NCI-H526 (cell line): ENCODE measurements at places on chromosomes 5 and 9.

DNA sequence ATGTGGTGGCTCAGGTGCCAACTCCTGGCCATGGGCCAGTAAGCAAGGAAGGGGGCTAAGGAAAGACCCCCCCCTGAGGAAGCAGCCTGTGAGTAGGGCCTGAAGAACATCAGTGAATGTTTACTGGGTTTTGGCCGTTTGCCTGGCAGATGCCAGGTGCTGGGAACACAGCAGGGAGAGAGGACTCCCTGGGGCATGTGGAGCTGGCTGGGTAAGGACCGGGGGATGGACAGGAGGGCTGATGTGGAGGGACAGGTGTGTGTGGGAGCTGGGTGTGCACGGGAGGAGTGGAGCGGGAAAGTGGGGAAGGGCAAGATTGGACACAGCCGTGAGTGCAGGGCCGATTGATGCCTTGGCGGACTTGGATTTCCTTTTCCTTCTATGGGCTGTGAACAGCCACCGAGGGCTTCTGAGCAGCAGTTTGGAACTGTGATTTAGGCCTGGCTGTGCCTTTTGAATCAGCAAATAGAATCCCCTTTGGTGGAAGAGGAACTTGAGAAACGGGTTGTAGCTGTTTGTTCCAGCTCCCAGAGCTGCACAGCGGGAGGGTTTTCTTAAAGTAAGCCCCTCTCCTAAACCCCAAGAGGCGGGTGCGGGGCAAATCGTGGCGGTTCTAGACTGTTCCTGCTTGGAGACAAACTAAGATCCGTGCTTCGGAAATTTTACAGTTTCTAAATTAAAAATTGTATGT is 3.1 kb downstream of the HMCN2 start:
- DNase-seq: no peak

DNA sequence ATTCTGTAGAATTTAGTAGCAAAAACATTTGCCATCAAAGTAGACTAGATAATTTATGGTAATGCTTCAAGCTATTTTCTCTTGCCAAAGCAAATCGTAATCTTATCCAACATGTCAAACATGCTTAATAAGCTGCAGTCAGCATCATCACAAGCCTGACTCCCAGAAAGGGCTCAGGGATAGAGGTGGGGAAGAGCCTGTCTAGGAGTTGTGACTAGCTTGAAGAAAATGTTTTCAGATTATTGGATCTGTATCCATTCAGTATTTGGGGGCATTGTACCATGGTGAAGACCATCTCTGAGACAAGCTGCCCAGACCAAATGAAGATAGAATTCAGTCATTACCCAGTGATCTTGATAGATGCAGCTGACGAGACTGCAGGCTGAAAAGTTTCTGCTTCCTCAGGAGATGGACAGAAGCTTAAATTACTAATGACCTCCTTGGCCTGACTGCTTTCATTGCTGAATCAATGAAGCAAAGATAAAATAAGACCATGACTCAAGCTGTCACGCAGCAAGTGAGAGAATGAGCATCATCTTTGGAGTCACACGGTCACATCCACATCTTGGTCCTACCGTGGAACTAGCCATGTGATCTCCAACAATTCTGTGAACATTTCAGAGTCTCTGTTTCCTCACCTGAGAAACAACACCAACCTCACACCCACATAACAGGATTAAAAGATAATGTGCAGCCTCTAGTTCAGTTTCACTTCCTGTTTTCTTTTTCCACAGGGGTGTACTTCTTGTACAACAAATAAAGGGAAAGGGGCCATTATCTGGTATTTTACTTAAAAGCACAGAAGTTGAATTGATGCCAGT is 9.4 kb downstream of the ERAP2 start:
- DNase-seq: no peak

DNA sequence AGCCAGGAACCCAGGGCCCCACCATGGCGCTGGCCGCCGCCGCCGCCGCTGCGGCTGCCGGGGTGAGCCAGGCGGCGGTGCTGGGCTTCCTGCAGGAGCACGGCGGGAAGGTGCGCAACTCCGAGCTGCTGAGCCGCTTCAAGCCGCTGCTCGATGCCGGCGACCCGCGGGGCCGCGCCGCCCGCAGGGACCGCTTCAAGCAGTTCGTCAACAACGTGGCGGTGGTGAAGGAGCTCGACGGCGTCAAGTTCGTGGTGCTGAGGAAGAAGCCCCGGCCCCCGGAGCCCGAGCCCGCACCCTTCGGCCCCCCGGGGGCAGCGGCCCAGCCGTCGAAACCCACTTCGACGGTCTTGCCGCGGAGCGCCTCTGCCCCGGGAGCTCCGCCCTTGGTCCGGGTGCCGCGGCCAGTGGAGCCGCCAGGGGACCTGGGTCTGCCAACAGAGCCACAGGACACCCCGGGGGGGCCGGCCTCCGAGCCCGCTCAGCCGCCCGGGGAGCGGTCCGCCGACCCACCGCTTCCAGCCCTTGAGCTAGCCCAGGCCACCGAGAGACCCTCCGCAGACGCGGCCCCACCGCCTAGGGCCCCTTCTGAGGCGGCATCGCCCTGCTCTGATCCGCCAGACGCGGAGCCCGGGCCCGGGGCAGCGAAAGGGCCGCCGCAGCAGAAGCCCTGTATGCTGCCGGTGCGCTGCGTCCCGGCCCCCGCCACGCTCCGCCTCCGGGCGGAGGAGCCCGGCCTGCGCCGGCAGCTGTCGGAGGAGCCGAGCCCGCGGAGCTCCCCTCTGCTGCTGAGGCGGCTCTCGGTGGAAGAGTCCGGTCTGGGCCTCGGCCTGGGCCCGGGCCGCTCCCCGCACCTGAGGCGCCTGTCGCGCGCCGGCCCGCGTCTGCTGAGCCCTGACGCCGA is 749 bp downstream of the SOWAHA start:
- DNase-seq: peak; percentile 65

DNA sequence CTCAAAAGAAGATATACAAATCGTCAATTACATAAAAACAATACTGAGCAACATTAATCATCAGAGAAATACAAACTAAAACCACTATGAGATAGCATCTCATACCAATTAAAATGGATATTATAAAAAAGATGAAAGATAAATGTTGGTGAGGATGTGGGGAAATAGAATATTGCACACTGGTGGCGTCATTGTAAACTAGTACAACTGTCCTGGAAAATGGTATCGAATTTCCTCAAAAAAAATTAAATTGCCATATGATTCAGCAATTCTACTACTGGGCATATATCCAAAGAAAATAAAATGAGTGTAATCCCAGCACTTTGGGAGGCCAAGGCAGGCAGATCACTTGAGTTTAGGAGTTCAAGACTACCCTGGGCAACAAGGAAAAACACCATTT is 326.0 kb upstream of the FTMT start:
- no peak for DNase-seq

DNA sequence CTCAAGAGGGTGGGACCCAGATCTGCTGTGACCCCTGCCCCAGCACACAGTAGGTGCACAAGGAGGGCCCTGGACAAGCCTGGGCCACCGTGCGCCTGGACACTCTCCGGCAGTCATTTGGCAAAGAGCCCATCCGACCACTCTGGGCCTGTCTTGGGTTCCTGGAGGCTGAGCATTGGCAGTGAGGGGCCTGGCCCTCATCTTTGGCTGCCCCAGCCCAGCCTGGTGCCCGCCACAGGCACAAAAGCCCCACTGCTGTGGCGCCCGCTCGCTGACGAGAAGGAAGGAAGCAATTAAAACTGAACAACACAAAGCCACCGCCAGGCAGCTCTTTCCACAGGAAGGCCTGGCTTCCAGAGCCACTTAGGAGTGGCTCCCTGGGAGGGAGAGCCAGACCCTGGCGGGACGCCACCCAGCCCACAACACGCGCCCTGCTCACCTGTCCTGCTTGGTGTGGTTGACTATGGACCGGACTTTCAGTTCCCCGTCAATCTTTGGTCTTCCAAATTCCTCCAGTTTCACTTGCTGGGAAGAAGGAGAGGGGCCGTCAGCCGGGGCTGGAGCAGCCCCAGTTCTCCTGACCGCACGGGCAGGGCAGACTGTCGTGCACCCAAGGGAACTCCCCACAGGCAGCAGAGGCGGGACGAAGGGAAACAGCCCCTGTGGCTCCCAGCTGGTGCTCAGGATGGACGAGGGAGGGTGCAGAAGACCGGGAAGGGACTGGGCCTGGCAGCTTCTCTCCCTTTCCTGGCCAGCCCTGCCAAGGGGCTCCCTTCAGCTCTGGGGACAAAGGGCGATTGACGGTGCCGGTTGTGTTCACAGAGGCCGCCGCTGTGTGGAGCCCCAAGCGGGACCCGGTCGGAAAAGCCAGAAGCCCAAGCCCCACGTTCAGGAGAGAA is 50.9 kb upstream of the SARDH start:
- DNase-seq: no peak

- DNase-seq: no peak
Measured at GRCh38 chr9:133066181-133066983, 4.6 kb downstream of the CEL start.

- DNase-seq: no peak
Measured at GRCh38 chr5:172898218-172898842, 60.9 kb upstream of the RPL26L1 start.

GRCh38 chr9:89538871-89539270 is 41.0 kb upstream of the SEMA4D start:
- DNase-seq: no peak

DNA sequence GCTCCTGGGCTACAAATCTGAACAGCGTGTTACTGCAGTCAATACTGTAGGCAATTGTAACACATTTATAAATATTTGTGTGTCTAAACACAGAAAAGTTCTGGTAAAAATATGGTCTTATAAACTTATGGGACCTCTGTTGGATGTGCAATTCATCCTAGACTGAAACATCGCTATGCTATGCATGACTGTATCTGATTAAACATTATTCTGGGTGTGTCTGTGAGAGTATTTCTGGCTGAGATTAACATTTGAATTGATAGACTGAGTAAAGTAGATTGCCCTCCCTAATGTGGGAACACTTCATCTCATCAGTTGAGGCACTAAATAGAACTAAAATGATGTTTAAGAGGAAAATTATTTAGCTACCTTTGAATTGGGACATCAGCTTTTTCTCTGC is 24.3 kb upstream of the PRDM9 start:
- no peak for DNase-seq

GRCh38 chr9:93264338-93265125 is 80.6 kb downstream of the WNK2 start:
- DNase-seq: no peak

DNA sequence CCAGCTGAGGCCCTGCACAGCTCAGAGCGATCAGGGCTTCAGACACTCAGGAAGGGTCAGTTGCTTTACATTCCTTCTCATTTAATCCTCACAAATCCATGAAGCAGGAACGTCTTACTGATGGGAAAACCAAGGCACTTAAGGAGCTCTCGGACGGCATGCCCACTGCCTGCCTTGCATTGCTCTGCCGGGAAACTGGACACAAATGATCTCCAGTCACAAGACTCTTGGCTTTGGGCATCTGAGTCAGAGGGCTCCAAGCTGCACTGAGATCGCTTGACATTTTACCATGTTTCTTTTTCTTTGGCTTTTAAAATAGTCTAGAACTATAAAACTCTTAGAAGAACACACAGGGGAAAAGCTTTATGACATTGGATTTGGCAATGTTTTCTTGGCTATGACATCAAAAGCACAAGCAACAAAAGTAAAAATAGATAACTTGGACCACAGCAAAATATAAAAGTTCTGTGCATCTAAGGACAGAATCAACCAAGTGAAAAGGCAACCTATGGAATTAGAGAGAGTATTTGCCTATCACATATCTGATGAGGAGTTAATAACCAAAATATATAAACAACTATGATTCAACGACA is 43.6 kb upstream of the HRH2 start:
- no peak for DNase-seq

DNA sequence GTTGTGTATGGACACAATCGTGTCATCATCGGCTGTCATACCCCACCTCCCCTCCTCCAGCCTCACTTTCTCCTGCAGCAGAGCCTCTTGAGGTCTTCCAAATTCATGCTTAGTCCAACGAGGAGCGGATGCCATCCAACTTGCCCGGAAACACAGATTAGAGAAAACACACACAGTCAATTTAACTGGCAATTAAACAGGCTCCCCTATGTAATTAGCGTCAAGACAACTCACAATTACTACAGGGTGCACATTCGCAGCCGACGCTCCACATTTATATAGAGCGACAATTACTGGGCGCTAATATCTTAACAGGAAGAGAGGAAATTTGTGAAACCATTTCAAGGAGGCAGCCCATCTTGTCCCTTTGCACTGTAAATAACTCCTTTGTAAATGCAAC is 86.0 kb upstream of the ZNF618 start:
- DNase-seq: no peak

DNA sequence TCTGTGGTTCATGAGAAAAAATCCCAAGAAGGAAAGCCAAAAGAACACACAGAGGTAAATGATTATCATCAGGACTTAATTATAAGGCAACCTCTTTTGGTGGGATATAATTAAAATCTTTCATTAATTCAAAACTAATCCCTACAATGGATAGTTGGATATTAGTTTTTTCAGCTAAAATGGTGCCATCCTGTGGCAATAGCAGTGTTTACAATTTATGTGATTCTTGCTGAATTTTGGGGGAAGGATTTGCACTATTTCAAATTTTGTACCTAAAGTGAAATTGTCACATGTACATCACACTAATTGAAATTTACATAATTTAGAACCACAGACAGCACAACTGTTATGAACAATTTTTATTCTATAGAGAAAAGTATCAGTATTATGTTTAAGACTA is 67.0 kb downstream of the CAST start:
- no peak for DNase-seq

DNA sequence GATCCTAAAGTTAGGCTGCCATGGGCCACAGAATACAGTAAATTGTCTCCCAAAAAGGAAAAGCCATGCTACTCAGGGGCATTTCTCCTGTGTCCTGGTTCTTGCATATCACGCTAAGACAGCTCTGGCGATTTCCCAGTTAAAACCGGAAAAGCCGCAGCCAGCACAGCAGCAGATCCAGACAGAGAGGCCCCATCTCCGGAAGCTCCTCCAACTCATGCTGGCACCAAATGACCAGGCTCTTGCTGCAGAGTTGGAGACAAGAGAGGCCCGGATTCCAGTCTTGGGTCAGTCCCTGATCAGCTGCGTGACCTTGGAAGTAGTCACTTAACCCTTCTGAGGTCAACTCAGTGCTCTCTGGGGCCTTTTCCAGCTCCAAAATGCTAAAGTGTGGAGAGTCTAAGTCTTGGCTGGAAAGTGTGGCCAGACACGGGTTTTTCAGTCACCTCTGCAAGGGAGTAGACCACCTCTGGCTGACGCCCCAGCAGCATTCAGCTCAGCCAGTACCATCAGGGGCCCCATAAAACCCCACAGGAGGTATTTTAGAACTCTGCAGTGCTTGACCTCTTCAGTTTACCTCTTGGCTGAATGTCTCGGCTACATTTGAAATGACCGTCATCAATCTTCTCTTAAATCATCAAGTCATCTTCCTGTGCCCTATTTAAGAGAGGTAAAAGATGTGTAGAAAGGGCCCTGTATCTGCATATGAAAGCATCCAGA is 16.2 kb downstream of the GDNF start:
- no peak for DNase-seq

- peak; percentile 80 for DNase-seq
Measured at GRCh38 chr9:122125158-122125508, 32.0 kb upstream of the TTLL11 start.

DNA sequence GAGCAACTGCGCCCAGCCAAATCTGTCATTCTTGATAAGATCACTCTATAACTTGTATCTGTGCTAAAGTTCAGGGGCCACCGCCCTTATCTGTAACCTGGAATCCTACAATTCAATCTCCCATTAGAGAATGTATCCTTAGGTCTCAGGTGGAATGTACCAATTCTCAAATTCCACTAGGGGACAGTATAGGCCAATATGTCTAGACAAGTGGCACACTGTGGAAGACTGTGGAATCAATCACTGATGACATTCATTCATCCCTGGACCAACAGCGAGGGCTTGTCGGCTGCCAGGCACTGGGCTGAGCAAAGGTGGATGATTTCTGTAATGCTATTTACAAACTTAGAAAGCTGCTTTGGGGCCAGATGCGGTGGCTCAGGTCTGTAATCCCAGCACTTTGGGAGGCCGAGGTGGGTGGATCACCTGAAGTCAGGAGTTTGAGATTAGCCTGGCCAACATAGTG is 28.7 kb upstream of the MEGF9 start:
- DNase-seq: peak; percentile 69
